H1 (cell line): ENCODE measurements at places on chromosomes 12 and 14.

GRCh38 chr14:68140806-68141205, 321.2 kb downstream of the RAD51B start:
- no peak overlapping the region for H3K27ac ChIP-seq
- H3K4me3 ChIP-seq = no peak overlapping the region
- no peaks in the 10 kb centered on the region for H3K27me3 ChIP-seq
- no peak for DNase-seq

- H3K4me1 ChIP-seq = no peaks in the 10 kb centered on the region
- H3K27me3 ChIP-seq = no peaks in the 10 kb centered on the region
- no peak overlapping the region for H3K4me3 ChIP-seq
Measured at GRCh38 chr14:50578433-50578832, 18.5 kb downstream of the ATL1 start.

- no peak for DNase-seq
- H3K36me3 ChIP-seq = no peaks in the 10 kb centered on the region
Measured at GRCh38 chr14:46691819-46692218, 40.2 kb upstream of the RPL10L start.

DNA sequence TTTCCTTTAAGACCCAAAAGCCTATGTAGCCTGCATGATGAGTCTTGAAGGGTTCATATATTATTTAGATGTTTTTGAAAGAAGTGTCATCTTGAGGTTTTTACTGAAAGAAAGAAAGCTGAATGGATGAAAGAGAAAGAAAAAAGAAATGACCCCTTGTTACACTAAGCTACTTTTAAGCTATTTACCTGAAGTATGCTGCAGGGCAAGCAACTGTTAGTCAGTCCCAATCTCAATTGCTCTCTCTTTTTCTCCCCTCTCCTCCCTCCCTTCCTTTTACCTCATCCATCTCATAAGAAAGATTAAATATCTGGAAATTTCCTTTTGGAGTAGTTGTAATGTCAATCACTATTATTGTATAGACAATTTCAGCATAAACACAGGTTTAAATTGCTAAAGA, 512.4 kb downstream of the TMTC2 start:
- H3K36me3 ChIP-seq = no peaks in the 10 kb centered on the region
- H3K27ac ChIP-seq = no peak overlapping the region
- H3K4me1 ChIP-seq = no peaks in the 10 kb centered on the region
- DNase-seq = no peak
- no peaks in the 10 kb centered on the region for H3K27me3 ChIP-seq

DNA sequence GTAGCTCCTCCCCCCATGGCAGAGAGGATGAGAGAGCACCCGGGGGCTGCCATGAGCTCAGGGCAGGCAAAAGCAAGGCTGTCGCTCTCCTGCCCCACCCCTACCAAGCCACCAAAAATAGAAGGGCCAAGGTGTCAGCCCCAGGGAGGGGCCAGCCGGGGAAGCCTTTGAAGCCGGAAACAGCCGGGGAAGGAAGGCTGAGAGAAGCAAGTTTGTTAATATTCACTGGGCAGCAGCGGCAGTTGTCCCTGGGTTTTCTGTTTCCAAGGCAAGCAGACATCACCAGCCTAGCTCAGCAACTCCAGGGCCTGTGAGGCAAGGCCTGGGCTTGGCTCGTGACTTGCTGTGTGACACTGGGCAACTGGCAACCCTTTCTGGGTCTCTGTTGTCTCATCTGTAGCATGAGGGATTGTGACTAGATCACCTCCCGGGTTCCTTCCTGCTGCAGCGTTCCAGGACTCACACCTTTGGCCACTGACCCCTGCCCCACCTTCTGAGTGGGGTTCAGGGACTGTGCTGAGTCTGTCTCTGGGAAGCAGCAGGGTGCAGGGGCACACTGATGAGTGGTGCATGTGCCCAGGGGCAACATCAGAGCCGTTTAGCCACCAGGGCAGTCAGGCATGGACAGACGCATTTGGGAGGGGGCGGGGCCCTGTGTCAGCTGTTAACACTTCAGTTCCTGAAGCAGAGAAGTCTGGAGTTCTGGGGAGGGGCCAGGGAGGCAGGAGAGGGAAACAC, 24.3 kb downstream of the SYNDIG1L start:
- peaks cover 26% of the 10 kb centered on the region for H3K4me1 ChIP-seq
- no peak for DNase-seq
- H3K4me3 ChIP-seq = no peak overlapping the region
- no peaks in the 10 kb centered on the region for H3K36me3 ChIP-seq
- H3K27me3 ChIP-seq = no peaks in the 10 kb centered on the region
